ENCODE measurements at places on chromosomes 13 and 19.

- DNase-seq, result no peak
Observed at GRCh38 chr13:110097013-110097412, 209.9 kb downstream of the COL4A1 start.

- DNase-seq, result no peak
Observed at GRCh38 chr13:100824366-100824765, 149.8 kb upstream of the TMTC4 start.

GRCh38 chr13:43191546-43191945, 168.2 kb downstream of the DNAJC15 start:
- DNase-seq, result no peak

- DNase-seq, result no peak
Observed at GRCh38 chr19:49149652-49150105, 5.5 kb downstream of the HRC start.

- no peak for DNase-seq
Observed at GRCh38 chr13:43354153-43354945, 331.0 kb downstream of the DNAJC15 start.

- no peak for DNase-seq
Observed at GRCh38 chr19:590396-590745, 690 bp downstream of the HCN2 start.

- no peak for DNase-seq
Observed at GRCh38 chr19:7550987-7551761, 15.7 kb downstream of the PNPLA6 start.

DNA sequence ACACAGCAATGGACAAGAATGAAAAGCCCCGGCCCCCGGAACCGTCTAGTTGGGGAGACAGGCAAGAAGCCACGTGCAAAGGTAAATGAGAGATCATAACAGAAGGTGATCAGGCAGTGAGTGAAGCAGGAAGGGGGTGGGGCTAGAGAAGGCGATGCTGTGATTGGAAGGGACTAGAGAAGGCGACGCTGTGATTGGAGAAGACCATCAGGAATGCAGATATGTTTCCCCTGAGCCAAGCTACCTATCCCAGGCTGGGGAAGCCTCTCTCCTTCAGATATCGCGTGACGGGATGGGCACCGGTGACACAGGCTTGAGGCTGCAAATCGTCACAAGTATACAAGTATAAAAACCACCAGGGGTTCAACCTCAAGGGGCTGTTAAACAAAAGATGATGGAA, 21.8 kb downstream of the DCAF15 start:
- DNase-seq, result no peak

- DNase-seq, result no peak
Observed at GRCh38 chr19:28577666-28578065, 635.3 kb downstream of the UQCRFS1 start.

- DNase-seq, result no peak
Observed at GRCh38 chr13:42973581-42973980, 18.5 kb downstream of the EPSTI1 start.

GRCh38 chr19:1133471-1133929, 29.7 kb downstream of the GPX4 start:
- no peak for DNase-seq

DNA sequence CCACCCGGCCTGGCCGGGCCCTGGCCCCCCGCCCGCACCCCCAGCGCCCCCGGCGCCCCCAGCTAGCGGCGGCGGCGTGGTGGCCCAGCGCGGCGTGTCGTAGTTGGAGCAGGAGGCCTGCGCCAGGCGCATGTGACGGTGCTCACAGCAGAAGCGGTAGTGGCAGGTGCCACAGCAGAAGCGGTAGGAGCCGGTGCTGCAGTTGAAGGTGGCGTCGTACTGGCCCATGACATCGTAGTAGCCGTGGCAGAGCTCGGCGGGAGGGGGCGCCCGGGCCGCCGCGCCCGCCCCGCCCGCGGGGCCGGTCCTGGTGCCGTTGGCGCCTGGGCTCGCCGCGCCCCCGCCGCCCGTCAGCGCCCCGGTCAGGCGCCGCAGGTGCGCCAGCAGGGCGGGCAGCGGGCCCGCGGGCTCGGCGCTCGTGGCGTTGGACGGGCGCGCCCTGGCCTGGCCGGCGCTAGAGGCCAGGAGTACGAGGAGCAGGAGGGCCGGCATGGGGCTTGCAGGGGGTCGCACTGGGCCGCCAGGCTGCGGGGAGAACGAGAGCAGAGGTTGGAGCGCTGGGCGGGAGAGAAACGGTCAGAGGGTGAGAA, 633 bp downstream of the SHISA7 start:
- no peak for DNase-seq

- no peak for DNase-seq
Observed at GRCh38 chr19:50199259-50199555, 4.2 kb upstream of the MYH14 start.

- DNase-seq, result no peak
Observed at GRCh38 chr13:87128036-87128435, 543.1 kb upstream of the SLITRK5 start.

DNA sequence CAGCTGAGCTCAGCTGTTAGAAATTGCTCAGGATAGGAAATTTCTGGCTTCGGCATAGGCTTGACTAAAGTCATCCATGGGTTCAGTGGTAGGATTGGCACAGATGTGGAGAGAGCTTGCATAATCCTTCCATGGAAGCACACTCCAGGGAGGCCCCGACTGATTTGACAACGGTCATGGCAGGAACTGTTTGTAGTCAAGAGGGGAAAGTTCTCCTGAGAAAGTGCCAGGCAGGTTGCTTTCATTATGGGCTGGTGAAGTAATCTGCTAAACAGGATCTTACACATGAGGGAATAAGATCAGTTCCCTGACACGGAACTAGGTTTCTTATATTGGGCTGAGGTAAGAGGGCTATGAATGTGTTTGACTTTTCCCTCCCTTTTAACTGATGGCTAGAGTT, 120.1 kb downstream of the RGCC start:
- DNase-seq, result no peak

DNA sequence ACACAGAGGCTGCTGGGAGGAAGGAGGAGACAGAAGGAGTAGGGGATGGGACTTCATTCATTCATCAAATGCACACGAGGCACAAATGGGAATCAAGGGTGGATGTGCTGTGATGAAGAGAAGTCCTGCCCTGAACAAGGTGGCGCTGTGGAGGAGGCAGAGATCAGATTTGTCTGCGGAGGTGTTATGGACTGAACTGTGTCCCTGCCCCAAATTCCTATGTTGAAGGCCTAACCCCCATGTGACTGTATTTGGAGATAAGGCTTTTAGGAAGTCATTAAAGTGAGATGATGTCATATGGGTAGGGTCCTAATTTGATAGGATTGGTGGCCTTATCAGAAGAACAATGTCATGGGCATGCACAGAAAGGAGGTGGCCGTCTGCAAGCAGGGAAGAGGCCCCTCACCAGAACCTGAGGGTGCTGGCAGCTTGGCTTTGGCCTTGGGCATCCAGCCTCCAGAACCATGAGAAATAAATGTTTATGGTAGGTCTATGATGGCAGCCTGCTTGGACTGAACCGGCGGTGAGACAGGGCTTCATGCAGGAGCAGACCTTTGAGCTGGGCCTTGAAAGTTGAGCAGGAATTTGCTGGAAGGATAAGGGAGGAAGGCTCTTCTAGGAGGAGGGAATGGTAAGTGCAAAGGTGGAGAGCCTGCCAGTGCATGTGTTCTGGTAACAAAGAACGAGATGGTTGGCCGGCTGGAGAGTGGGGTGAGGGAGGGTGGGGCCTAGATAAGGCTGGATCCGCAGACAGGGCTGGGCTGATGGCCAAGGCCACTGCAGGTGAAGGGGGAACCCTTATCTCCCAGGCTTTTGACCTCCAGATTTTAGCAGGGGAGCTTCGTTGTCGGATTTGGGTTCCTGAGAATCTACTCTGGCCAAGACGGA, 2.7 kb upstream of the CEBPA start:
- DNase-seq, result no peak

GRCh38 chr19:7257148-7258040, 36.8 kb downstream of the INSR start:
- no peak for DNase-seq

- DNase-seq, result no peak
Observed at GRCh38 chr19:38550376-38550775, 67.4 kb downstream of the MAP4K1 start.

- DNase-seq, result no peak
Observed at GRCh38 chr19:35212241-35212640, 16.3 kb downstream of the FAM187B start.

DNA sequence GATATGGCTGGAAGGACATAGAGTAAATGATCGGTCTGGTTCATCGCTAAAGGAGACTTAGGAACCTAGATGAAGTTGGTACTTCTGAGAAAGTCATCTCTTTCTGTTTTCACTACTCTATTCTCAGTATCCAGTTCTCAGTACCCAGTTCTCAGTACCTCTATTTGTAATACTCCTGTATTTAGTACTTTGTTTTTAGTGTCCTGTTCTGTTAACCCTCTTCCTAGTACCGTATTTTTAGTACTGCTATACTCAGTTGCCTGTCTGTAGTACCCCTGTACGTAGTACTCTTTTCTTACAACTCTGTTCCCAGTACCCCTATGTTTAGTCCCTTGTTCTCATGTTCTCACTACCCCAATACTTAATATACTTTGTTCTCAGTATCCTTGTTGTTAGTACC, 1.2 kb downstream of the RFXAP start:
- no peak for DNase-seq

- DNase-seq, result no peak
Observed at GRCh38 chr19:3190921-3191805, 5.4 kb downstream of the NCLN start.

DNA sequence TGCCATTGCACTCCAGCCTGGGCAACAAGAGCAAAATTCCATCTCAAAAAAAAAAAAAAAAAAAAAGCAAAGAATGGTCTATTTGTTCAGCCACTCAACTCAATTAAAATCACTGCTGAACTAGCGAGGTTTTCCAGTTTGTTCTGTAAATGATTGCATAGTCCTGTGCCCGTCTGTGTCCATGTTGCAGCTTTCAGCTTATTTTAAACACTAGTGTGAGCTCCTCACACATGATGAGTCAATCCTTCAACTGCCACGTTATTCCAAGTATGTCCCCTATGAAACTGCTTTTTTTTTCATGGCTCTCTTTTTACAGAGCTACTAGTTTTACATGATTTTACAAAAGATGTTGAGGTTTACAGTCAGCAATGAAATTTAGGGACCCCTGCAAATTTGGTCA, 12.2 kb downstream of the SUGP2 start:
- DNase-seq, result no peak

DNA sequence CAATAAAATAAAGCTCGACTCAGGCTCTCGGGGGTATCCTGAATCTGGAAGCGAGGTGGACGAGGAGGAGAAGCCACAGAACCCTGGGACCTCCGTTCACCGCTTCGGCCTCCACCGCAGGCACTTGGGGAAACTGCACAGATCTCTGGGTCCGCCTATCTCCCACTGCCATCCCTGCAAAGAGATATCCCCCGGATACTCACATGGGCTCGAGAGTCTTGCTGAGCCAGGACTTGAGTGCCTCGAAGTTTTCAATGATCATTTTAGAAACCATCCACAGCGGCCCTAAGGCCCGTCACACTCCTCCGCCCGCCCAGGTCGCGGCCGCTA, 589 bp downstream of the RBM26 start:
- DNase-seq, result no peak

GRCh38 chr19:51194527-51195315, 30.2 kb upstream of the CD33 start:
- peak; percentile 84 for DNase-seq

GRCh38 chr13:78430166-78430791, 173.1 kb downstream of the POU4F1 start:
- DNase-seq, result no peak

GRCh38 chr13:66301006-66301405, 929.1 kb downstream of the PCDH9 start:
- no peak for DNase-seq

DNA sequence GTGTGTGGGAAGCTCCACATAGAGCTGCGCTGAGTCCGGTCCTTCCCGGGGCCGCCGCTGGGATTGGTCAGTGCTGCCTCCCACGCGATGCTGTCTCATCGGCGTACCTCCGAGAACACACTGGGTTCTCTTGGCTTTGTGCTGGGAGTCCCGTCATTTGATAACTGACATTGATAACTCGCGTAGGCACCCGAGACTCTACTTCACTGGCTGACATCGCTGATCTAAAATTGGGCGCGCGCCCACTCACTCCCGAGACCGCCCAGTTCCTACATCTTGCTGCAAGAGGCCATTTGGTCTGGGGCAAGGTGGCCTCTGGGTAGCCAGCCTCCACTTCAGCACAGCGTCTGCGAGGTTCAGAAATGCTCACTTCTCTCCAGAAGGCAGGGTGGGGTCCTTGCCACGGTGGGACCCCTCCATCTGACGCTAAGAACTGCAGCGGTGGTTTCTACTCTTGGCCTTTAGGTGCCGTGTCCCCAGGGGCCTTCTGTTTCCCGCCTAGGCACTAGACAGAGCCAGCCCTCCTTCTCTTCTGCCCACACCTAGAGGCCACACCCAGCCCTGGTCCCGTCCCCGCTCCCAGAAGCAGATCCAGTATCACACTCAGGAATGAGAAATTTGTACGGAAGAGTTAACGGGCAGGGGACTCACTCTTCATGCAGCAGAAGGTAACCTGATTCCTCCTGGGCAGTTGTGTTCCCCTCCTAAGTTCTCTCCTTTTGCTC, 40.7 kb upstream of the ATP11A start:
- no peak for DNase-seq

GRCh38 chr13:98252931-98253470, 75.9 kb upstream of the RNF113B start:
- no peak for DNase-seq

GRCh38 chr19:5857203-5858081, 6.2 kb upstream of the FUT3 start:
- DNase-seq, result no peak

- DNase-seq, result no peak
Observed at GRCh38 chr13:26968431-26969341, 202.9 kb downstream of the USP12 start.

GRCh38 chr13:112510002-112510780, 77.8 kb downstream of the TUBGCP3 start:
- no peak for DNase-seq

DNA sequence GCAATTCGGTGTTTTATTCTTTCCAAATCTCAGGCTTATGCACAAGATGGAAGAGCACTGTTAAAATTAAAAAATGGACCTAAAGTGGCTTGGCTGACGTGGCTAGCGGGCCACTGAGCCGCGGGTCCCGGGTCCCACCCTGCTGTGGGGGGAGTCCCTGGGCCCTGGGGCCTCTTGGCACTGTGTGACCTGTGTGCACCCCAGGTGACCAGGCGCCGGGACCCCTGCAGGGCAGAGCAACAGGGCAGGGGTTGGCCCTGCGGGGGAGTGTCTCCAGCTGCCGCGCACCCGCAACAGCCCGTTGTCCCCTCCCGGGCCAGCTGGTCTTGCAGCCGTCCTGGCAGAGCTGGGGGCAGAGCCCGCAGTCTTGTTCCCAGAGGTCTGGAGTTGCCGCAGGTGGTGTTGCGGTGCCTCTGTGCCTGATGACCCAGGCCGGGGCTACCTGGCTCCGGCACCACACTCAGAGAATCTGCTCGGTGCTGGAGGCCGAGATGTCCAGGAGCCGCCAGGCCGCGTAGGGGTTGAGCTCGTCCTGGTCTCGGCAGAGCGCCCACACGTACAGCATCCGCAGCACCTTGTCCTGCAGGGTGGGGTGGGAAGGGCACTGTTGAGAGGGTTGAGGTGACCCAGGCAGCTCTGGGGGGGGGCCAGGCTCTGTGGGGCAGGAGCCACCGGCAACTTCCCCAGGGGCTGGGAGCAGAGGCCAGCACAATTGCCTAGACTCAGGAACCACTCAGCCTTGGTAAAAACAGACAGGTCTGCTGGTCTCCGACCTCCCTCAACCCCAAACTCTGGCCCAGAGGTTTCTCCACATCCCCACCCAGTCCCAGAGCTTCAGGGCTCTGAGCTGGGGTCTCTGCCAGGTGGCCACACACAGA, 1.0 kb upstream of the CTXN1 start:
- no peak for DNase-seq

Measured in vagina (tissue), 2 donors.